Globus pallidus (tissue), 1 donor: ENCODE measurements at places on chromosomes 2 and 18.

DNA sequence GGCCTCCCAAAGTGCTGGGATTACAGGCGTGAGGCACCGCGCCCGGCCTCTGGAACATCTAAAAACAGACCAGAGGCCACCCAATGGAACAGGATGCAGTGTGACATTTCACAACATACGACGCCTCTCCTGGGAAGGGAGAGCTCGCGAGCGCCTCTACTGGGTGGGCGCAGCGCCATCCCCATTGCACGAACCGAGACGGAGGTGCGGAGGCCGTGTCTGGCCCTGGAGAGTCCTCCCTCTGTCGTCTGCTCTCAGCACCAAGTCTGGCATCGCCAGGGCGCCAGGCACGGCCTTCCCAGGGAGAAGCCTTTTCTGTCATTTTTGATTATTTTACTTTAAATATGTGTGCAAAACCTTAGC lies 9.4 kb upstream of the GBX2 start:
- no peak for DNase-seq

- no peak for DNase-seq
Observed at GRCh38 chr2:179274749-179275148, 10.1 kb upstream of the SESTD1 start.

DNA sequence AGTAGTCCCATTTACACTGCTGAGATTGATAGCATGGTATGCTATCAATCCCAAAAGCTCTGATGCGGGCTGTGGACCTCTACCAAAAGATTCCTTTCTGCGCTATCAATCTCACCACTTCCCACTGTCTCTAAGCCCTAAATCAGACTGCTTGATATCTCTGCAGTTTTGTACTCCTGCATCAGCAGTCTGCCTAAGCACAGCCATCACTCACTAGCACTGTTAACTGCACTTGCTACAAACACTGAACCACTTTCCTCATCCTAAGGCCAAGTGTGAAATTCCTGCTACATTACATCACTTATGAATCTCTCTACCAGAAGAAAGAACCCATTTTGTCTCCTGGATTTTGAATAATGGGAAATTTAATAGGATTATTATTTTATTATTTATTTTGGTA lies 237.0 kb downstream of the HNMT start:
- no peak for DNase-seq

DNA sequence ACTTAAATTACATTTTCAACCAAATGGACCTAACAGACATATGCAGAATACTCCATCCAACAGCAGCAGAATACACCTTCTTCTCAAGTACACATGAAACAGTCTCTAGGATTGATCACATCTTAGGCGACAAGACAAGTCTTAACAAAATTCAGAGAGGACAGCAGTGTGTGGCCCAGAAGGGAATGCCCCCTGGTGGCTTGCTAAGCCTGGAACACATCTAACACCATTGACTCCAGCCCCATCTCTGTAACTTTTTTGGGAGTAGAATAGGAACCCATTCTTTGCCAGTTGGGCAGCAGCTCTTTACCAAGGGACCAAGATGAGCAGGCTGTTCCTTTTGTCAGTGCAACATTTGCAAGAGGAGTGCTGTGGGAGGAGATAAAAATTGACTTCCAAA lies 249.9 kb downstream of the PLCL1 start:
- peak; percentile 60 for DNase-seq

DNA sequence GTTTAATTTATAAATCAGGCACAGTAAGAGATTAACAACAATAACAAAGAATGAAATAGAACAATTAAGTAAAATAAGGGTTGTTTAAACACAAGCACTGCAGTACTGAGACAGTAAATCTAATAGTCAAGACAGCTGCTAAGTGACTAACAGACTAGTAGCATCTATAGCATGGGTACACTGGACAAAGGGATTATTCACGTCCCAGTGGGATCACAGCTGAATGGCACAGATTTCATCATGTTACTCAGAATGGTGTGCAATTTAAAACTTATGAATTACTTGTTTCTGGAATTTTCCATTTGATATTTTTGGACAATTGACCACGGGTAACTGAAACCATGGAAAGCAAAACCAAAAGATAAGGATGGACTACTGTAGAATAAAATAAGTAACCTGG lies 161.9 kb upstream of the DAPL1 start:
- no peak for DNase-seq

GRCh38 chr2:160993654-160994061 lies 166.6 kb upstream of the TANK start:
- no peak for DNase-seq

- DNase-seq: no peak
Observed at GRCh38 chr18:75215663-75216062, 5.1 kb downstream of the TSHZ1 start.

DNA sequence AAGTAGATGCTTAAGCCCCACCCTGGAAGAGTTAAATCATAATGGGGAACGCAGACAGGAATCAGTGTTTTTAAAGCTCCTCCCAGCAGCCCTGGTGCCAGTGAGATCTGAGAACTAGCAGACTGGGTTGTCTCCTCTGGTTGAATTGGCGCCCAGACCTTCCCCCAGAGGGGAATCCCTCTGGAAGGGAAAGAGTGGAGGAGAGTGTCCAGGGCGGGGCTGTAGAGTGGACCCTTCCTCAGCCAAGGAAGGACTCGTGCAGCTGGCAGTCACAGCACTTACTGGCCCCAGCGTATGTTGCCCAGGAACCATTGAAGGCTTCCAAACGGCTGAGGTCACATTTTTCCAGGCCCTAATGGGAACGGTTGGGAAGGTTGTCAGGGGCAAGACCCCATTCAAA lies 62.5 kb downstream of the TGOLN2 start:
- DNase-seq: peak; percentile 36

DNA sequence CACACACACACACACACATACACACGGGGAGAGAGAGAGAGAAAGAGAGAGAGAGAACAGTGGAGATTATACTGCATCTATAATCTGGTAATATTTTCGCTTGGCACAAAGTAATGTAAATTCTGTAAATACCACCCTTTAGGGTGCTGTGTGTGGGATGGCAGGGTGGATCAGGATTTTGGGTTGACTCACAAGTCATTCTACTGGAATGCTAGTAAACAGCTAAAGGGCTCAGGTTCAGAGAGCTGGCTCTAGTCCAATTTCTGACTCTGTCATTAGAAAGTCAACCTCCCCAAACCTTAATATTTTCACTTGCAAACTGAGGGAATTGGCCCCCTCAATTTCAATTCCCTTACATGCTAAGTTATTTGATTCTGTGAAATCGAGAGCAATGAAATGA lies 308.3 kb downstream of the TSN start:
- no peak for DNase-seq

DNA sequence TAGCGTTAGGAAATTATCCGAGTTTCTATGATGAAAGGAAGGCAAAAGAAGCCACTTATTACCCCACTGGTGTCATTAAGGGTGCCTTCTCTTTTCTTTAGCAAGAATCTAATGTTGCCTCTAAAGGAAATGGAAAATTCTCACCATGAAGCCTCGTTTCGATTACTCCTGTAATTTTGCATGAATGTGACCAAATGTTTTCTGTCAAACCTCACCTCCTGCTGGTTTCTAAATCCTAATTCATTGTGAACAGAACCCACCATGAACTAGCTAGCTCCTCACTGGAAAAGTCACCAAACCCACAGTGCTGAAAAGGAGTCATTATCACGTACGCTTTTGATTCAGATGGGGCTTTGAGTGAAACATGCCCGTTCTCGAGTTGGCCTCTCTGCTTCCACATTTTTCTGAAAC lies 119.9 kb downstream of the COPS8 start:
- no peak for DNase-seq

DNA sequence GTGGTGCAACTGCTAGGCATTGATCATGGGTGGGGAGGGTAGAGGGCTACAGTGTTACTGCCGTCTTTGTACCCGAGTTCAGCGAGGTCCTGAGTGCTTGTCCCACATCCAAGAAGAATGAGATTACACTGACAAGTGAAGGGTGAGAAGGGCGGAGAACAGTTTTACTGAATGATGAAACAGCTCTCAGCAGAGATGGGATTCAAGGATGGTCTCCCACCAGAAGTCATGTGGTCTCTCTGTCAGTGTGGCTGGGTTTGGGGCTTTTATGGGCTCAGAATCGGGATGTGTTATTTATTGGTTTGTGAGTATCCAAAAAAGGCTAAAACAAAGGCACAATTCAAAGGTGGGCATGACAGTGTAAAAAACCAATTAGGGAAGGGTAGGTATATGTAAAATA lies 10.8 kb upstream of the ASB1 start:
- no peak for DNase-seq

DNA sequence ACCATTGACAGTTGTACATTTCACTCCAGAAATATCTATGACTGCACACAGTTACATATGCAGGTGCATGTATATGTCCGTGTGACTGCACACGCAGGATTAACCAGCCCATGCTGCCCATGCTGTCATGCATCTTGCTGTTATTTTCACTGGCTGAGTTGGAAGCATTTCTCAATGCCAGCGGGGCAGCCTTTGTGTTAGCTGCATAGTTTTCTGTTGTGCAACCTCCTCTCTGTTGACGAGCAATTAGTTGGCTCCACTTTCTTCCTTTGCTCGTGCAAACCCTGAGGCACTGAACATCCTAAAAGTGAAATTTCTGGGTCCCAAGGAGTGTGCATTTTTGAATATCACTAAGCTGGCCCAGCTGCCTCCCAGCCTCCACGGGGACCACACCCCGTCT lies 133.4 kb upstream of the GLI2 start:
- DNase-seq: no peak

DNA sequence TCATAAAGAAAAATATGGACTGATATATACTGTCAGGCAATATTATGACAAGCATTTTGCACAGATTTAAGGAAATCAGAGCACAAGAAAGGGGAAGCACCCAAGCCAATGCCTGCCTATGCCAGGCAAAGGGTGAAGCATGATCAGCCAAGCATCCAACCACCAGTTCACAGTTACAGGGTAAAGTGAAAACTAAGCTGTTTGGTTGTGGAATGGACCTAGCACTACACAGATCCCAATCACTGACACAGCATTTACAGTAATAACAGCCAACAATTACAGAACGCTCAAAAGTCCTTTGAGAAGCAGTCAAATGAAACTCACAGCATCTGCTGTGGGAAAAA lies 90.3 kb downstream of the SP3 start:
- DNase-seq: no peak

- no peak for DNase-seq
Observed at GRCh38 chr2:216742411-216742810, 47.1 kb upstream of the IGFBP5 start.

DNA sequence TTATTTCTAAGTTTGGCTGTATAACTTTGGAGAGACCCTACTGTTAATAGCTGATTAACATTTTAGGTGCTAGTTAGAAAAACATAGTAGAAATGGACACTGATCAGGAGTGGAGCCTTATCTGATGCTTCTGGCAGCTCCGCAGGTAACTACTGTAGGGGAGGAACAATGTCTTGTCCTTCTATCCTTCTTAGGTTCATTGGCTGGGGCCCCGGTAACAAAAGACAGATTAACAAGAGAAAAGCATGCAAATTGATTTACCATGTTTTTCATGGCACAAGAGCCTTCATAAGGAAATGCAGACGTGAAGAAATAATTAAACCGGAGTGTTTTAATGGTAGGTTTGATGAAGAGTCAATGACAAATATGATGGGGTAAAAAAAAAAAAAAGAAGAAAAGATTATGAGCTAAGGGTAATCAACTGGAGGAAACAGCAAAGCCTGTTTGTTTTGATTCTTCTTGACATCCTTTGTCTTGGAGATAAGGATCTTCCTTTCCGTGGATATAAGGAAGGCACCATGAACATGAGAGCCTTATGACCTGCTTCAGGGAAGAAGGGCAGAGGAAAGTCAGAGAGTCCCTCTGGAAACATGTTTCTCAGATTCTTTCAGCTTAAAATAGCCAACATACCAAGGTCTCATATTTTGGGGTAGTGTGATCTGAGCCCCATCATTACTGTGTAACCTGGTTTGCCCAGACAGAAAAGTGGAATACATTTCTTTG lies 62.4 kb upstream of the GCFC2 start:
- DNase-seq: no peak

DNA sequence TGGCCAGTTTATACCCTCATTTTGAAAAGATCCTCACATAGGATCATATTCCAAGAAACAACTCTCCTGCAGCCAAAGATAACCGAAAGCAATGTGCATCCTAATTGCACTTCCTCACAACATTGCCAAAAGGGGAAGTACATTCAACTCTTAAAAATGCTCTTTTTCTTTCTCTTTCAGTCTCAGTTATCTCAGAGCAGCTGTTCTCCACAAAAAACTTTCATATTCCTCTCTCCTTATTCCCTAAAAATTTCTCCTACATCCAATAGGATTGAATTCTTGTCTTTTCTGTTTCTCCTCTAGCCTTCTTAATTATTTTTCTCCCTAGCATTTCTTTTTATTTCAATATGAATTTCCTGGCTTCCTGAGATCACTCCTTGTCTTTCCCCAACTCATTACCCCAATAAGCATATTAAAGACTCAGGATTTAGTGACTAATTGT lies 7.4 kb upstream of the VRK2 start:
- DNase-seq: no peak

DNA sequence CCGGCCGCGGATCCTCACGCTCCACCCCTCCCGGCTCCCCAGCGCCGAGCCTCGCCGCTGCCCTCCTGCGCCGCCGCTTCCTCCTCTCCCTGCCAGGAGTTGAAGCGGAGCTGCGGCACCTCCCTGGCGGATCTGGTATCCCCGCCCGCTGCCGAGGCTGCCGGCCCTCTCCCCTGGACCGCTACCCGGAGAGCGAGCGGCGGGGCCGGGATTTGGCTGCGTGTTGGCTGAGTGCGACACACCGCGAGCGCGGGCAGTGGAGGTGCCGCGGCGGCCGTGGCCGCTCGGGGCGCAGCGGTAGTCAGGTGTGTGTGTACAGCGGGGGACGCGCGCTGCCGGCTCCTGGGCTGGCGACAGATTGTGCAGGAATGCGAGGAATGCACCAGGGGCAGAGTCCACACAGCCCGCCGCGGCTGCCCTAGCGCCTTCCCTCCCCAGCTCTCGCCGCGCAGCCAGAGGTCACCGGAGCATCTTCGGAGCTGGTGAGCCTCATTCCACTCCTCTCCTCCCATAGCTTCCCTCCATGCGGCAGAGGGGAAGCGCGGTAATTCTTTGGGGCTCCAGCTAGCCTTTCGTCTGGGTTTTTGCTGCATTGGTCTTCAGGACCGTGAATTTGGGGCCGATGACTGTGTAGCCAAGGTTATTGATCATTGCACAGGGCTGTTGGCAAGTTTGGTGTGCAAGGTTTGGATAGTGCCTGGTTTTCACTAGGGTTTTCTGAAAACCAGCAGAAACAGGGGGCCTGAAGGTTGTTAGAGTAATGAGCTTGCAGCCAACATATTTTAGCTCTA lies 1.3 kb downstream of the PKP4 start:
- DNase-seq: peak; percentile 68

- no peak for DNase-seq
Observed at GRCh38 chr18:51135364-51135763, 62.1 kb downstream of the MEX3C start.

- peak; percentile 77 for DNase-seq
Observed at GRCh38 chr2:211351987-211352386, 795.6 kb downstream of the CPS1 start.

GRCh38 chr18:74661691-74662090 lies 64.0 kb downstream of the ZNF407 start:
- no peak for DNase-seq
